Esophagus mucosa (tissue), 1 donor: ENCODE measurements at places on chromosomes 6 and 20. TPM values are rescaled to one million over a fixed set of nuclear protein-coding genes. Genes with fewer than 3 reads are reported as not detected.
A peak's percentile ranks its signal among the peaks of the same experiment; 100 is the strongest.

Gene OR2H2
- total RNA-seq, result not detected

Gene TRAPPC3L
- total RNA-seq, result not detected

Gene PSMB1
- total RNA-seq, result 117 TPM

Gene C6orf132
- total RNA-seq, result 216 TPM

Gene NRSN2
- total RNA-seq, result 7.1 TPM

Gene CALHM5
- total RNA-seq, result 0.12 TPM

Gene SMPDL3A
- 11.8 TPM for total RNA-seq

Gene HSD17B8
- total RNA-seq, result 27.3 TPM

Gene DPPA5
- not detected for total RNA-seq

DNA sequence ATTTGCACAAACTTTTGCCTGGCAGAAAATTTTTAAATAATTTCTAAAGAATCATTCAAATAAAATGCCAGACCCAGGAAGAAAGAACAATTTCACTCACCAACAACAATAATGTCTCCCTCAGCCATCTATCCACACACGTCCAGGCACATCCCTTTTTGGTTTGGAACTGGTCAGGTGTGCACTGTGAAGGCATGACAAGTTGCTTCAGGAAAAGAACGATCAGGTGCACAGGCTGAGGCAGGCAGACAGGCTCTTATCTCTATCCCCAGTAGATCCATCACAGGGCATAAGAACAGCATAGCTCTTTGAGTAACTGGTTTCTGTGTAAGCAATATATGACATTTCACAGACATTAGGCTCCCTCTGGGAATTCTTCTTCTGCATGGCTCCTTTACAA is 18.1 kb upstream of the NXT1 start:
- ATAC-seq, result peak; percentile 62

DNA sequence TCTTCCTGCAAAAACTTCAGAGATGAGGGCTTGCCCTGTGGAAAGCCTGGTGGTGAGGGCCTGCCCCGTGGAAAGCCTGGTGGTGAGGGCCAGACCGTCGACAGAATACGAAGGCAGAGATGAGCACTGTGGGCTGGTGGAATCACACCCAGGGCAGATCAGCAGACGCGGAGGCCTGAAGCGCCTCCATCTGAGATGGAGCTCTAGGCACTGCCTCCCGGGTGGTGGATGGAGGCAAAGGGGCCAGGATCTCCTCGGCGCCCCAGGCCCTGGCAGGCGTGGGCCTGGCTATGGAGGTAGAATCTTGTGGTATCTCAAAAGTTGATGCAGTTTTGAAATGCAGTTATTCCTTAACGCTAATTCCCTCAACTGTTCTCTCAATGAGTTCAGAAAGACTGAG is 104.8 kb downstream of the PSMB1 start:
- ATAC-seq, result no peak

GRCh38 chr6:46888578-46888977 is 33.2 kb downstream of the ADGRF5 start:
- ATAC-seq, result no peak

DNA sequence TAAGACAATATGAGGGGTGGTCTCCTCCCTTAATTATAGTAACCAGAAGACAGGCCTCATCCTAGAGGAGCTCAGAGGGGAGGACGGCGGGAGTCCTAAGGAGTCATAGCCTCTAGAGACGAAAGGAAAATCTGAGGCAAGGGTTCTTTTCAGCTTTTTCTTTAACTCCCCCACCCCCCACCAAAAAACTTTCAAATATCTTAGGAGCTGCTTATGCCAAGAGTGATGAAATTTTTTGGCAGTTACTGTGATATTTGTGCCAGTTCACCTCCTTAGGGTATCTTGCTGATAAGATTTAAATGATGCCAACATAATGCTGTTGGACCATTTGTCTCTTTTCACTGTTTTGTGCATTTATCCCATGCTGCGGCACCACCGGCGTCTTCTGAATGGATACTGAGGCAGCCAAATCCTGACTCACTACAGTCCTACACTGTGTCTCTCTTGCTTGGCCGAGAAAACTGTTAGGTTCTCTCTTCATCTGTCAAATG is 44.5 kb upstream of the DSE start:
- ATAC-seq, result no peak

- no peak for ATAC-seq
Observed at GRCh38 chr6:47897247-47897646, 115.4 kb downstream of the OPN5 start.

DNA sequence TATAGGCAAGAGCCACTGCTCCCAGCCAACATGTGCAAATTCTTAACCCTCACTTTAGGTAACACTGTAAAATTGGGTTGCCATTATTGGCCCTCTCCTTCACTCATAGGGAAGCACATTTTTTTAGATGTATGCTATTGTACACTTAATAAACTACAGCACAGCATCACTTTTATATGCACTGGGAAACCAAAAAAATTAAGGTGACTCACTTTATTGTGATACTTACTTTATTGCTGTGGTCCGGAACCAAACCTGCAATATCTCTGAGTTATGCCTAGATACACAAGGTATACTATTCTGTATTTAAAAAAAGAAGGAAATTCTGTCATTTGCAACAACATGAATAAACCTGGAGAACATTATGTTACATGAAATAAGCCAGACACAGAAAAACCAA is 40.5 kb downstream of the IPCEF1 start:
- no peak for ATAC-seq

- no peak for ATAC-seq
Observed at GRCh38 chr6:20013066-20013861, 176.1 kb downstream of the ID4 start.

DNA sequence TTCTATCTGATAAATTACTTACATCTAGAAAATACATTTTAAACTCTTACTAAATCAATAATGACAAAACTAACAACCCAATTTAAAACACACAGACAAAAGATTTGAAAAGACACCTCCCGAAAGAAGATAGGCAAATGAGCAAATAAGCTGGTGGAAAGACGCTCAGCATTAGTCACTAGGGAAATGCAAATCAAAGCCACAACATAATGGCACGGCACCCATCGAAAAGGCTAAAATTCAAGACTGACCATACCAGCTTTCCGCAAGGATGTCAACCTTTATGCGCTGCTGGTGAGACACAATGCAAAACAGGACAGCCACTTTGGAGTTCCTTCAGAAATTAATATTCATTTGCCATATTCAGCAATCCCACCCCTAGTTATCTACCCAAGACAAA is 25.9 kb downstream of the TAF4 start:
- no peak for ATAC-seq

GRCh38 chr20:10177326-10177725 is 41.3 kb upstream of the SNAP25 start:
- no peak for ATAC-seq

GRCh38 chr6:82045965-82046756 is 201.4 kb downstream of the IBTK start:
- no peak for ATAC-seq

- no peak for ATAC-seq
Observed at GRCh38 chr6:75116946-75117345, 88.9 kb downstream of the COL12A1 start.

- ATAC-seq, result peak; percentile 41
Observed at GRCh38 chr20:1810926-1811620, 84.1 kb upstream of the SIRPA start.

DNA sequence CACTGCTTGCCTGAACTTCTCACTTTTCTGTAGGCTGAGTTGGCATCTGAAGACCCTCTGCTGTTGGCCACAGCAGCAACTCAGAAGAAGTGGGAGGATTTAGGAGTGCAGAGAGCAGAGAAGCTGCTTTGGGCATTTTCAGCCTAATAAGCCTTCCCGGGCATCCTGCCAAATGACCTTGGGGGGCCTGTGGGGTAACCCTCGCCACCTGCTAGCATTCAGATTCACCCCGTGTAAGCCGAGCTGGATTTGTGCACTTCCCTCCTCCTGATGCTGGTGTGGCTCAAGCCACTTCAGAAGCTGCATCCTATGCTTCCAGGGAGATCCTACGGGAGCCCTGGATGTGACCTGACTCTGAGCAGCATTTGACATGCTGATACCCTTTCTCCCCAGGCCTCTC is 114.8 kb downstream of the LRFN2 start:
- ATAC-seq, result no peak

GRCh38 chr6:73169633-73170032 is 55.7 kb downstream of the KHDC1L start:
- no peak for ATAC-seq

DNA sequence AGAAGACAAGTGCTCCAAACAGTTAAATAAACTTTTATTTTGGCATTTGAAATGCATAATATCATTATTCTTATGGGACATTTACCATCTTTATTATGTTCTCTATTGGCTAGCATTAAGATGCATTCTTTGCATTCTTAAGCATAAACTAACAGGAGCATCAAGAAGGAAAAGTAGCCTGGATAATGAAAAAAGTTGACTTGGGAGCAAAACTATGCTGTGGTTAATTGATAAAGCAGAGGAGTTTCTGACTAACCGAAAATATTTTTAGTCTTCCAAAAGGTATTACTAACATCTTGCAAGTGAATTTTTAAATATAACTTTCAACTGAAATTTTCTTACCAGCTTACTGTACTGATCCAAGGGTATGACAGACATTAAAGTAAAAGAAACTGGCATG is 140.3 kb downstream of the FLRT3 start:
- no peak for ATAC-seq

DNA sequence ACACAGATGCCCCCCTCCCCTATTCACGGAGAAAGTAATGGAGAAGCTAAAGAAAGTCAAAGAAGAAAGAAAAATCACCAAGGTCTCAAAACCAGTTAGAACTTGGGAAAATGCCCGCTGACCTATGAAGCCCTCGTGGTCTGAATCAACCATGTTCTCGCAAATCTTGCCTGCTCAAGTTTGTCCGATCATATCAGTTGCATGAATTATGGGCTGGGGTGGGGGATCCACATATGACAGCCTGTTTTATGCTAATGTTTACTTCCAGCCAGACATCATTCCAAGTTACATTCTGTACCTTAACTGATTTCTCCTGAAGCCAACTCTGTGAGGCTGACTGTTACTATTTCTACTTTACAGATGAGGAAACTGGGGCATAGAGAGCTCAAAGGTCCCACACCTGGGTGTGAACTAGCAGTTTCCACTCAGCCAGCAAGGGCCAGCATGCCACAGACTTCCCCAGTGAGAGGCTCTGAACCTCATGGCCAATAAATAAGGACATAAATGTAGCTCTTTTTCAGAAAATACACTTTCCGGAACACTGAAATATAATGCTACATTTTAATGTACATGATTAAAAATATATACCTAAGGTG is 2.1 kb downstream of the RNASET2 start:
- ATAC-seq, result no peak

- ATAC-seq, result peak; percentile 61
Observed at GRCh38 chr6:144372611-144373594, 87.8 kb downstream of the UTRN start.
